Fibroblast of the conjunctiva (primary cell): ENCODE measurements at places on chromosomes 2 and 18.
A peak's percentile ranks its signal among the peaks of the same experiment; 100 is the strongest.

- peak; percentile 88 for DNase-seq
These were observed 56.9 kb upstream of the CCDC141 start for GRCh38 chr2:179106676-179107428.

- no peak for DNase-seq
These were observed 2.7 kb downstream of the BMPR2 start for GRCh38 chr2:202378662-202379358.

DNA sequence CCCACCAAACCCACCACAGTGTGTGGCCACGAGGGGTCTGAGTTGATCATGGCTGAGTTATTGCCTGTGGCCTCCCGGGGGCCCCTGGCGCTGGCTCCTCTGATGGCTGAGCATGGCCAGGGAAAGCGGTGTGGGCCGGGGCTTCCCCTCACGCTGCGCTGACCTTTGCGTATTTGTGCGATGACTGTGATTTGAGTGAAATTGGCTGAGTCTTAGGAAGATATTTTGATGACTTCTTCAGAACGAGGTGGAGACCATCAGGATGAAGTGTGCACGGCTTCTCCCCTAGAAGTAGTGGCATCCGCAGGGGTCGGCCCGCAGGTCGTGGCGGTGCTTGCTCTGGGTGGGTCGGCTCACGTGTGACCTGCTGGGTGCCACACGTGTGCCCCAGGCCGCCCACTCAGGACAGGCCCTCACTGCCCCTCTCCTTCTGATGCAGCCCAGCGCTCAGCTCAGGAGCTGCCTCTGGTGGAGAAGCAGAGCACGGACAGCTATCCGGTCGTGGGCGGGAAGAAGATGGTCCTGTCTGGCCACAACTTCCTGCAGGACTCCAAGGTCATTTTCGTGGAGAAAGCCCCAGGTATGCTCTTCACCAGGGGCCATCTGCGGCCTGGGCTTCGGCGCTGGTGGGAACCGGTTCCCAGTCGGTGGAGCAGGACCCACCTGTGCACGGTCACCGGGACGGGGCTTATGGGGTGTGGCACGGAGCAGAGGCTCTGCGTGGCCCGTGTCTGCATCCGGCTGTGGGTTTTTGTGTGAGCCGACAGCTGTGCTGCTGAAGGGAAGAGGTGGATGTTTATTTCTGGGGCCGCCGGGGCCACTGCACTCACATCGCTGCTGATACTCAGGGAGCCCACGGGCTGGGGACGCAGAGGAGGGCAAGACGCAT, 55.8 kb downstream of the NFATC1 start:
- DNase-seq, result no peak

DNA sequence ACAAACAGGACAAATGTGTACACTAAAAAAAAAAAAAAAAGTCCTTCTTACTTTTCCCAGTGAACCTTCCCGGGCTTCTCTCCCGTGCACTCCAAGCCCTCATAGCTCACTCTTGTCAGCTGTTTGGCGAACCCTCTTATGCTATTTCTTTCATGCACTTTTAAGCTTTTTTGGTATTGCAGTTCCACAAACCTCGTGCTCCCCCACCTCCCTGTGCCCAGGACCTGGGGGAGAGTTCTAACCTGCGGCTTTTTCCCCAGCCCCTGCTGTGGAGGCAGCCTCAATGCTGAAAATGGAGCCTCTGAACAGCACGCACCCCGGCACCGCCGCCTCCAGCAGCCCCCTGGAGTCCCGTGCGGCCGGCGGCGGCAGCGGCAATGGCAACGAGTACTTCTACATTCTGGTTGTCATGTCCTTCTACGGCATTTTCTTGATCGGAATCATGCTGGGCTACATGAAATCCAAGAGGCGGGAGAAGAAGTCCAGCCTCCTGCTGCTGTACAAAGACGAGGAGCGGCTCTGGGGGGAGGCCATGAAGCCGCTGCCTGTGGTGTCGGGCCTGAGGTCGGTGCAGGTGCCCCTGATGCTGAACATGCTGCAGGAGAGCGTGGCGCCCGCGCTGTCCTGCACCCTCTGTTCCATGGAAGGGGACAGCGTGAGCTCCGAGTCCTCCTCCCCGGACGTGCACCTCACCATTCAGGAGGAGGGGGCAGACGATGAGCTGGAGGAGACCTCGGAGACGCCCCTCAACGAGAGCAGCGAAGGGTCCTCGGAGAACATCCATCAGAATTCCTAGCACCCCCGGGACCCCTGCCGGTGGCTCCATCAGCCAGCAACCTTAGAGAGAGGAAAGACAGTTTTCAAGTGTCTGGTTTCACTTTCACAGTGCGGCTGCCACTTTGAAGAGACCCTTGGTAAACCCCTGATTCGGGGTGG, 826 bp downstream of the KCNE4 start:
- no peak for DNase-seq

GRCh38 chr2:200773083-200773482, 38.6 kb upstream of the BZW1 start:
- no peak for DNase-seq

GRCh38 chr2:147639891-147640290, 204.9 kb upstream of the ACVR2A start:
- DNase-seq, result no peak

GRCh38 chr2:96093528-96093927, 22.8 kb downstream of the ADRA2B start:
- DNase-seq, result no peak

GRCh38 chr2:187499941-187500532, 52.0 kb upstream of the CALCRL start:
- DNase-seq, result peak; percentile 47

GRCh38 chr2:200174433-200175216, 131.9 kb upstream of the SPATS2L start:
- no peak for DNase-seq

GRCh38 chr2:102619414-102620319, at the start of gene SLC9A2:
TSS of gene SLC9A2 (plus strand) at chr2:102619553. CDS start at chr2:102619849, 296 bp downstream.
- DNase-seq, result no peak

GRCh38 chr2:174967691-174968260, 37.4 kb downstream of the CHN1 start:
- no peak for DNase-seq

DNA sequence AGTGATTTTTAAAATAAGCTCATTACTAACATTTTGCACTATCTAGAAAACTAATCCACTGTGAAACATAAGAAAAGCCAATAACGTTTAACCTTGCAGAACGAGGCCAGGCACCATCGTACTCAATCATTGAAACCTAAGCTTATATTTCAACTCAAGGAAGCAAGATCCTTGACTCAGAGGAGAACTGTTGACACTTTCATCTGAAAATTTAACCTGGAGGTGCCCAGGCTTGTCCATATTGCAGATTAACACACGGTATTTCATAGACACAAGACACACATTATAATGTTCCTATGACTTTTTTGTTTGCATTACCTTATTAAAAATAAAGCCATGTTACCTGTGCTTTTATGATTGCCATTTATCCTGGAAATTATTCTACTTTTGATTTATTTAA, 89.6 kb downstream of the ZNF385B start:
- no peak for DNase-seq

DNA sequence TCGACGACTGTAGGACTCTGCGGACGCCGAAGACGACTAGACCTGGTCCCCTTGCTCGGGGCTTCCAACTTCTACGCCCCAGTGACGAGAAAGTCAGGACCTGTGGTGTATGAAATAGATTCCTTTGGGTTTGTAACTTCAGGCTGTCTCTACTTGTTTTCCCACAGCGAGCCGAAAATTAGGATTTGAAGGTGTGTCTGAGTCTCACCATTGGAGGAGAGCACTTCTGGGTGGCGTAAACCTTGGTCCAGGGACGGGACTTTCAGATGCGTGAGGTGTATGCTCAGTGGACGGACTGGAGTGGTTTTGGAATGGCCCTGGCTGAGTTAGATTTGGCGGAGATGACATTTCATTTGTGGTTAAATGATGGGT, 1.3 kb downstream of the BIRC6 start:
- DNase-seq, result no peak

DNA sequence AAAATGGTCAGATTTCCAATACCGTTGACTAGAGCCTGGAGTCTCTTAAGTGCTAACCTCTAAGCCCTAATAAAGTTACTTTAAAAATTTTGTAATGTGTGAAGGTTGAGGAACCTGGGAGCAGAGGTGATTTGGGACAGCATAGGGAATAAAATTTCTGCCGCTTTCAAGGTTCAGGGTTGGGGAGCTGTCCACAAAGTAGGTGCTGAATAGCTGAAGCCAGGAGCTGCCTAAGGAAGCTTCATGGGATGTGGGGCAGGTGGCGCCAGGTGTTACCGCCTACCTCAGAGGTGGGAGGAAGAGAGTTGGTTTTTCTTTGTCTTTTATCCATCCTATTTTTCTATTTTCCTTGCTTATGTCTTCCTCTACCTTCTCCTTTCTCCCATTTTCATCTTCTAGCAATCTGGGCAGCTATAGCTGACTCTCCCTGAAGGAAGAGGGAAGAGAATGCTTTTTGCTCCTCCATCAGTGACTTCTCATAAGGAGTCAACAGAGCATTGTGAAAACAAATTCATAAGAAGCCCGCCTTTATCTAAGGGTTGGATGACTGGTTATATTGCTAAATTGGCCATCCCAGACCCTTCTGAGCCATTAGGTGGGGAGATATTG, 178.7 kb downstream of the CLIP4 start:
- no peak for DNase-seq
